ENCODE measurements at places on chromosomes 13 and 19.

DNA sequence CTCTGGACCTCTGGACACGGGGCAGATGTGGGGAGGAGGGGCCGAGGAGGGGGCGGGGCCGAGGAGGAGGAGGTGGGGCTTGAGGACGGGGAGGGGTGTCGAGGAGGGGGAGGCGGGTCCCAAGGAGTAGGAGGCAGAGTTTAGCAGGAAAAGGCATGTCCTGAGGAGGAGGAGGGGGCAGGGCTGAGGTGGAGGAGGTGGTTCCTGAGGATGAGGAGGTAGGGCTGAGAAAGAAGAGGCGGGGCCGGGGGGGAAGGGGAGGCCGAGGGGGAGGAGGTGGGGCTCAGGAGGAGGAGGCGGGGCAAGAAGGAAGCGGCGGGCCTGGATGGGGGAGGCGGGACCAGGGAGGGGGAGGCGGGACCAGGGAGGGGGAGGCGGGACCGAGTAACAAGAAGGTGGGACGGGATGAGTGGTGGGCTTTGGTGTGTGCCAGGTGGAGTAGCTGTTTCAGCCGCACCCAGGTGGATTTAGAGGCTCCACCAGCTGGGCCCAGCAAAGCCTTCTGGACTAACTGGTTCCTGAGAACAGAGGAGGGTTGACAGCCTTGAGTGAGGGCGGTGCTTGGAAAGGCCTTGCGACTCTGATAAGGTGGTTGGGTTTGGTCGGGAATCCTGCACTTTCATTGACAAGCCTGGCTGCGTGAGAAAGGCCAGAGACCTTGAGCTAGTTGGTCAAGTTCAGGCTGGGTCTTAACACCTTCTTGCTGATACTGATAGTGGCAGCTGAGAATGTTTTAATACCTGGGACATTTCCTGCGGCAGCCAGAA lies 7.7 kb downstream of the TECR start:
- DNase-seq = peak; percentile 37

GRCh38 chr13:59236309-59236919 lies 927.3 kb downstream of the DIAPH3 start:
- DNase-seq = no peak

DNA sequence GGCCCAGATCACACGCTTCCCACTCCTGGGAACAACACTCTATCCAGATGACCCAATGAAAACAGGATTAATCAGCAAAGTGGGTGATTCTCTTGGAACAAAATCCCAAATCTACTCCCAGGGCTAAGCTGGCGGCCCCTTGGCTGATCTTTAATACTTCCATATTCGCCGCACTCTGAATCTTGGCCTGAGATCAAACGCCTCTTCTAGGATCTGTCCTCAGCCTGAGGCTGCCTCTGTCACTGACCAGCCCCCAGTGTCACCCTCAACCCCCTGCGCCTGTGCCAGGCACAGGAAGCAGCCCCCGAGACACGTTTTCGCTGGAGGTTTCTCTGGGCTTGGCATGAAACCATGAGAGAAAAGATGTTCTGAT lies 2.4 kb upstream of the CTXN1 start:
- DNase-seq = no peak

GRCh38 chr19:556611-557382 lies 12.9 kb downstream of the GZMM start:
- DNase-seq = no peak

DNA sequence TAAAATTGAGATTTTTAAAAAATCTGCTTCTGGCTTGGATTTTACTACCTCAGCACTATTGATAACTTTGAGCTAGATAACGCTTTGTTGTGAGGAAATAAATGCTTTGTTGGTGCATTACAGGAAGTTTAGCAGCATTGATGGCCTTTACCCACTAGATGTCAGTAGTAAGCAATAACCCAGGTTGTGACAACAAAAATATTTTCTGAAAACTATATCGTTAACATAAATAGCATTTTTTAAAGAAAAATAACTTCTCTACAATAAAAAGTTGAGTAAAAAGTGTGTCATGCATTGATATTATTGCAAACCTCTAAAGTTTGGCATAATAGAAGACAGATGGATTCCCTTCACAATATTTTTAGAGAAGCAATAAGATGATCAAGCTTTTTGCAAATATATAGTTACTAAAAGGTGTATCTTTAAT lies 1246.5 kb downstream of the UQCRFS1 start:
- DNase-seq = no peak

DNA sequence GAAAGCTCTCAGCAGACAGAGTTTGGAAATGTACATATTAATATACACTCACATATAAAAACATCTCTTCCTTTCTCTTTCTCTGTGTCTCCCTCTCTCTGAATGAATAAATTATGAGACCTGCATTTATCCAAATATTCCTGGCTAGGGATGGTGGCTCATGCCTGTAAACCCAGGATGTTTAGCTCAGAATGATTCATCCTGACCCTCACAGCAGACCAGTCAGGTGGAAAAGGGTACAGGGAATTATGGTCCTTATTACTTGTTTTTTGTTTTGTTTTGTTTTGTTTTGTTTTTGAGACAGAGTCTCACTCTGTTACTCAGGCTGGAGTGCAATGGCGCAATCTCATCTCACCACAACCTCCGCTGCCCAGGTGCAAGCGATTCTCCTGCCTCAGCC lies 71.1 kb downstream of the ZNF429 start:
- DNase-seq = no peak

DNA sequence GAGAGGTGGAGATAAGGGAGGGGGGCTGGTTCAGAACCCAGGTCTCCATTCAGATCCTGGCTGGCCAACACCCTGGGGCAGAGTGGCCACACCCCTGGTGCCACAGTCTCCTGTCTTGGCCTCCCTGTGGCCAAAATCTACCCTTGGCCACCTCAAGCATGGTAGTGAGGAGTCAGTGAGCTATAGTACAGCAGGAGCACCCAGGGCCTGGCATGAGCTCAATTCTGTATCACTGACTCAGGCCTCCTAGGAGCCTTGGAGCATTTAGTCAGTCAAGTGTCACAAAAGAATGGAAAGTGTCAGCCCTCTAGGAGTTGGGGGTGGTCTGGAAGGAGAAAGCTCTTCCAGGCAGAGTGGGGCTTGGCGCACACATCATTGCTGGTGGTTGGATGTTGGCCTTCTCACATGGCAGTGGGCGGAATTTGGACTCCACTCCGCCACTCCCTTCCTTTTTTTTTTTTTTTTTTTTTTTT lies 6.6 kb upstream of the CD79A start:
- no peak for DNase-seq

Data from left renal pelvis (tissue), 4 donors.